ENCODE measurements at places on chromosomes 12 and 14. TPM values are rescaled to one million over a fixed set of nuclear protein-coding genes. Genes with fewer than 3 reads are reported as not detected.

Gene CLEC4E
- 0.17 TPM for polyA plus RNA-seq

Gene CMAS
- polyA plus RNA-seq = 5.9 TPM

Gene KRT86
- polyA plus RNA-seq = not detected

Gene NR1H4
- polyA plus RNA-seq = not detected

Gene SMOC1
- 0.16 TPM for polyA plus RNA-seq

Gene GLIPR1L2
- polyA plus RNA-seq = 0.23 TPM

Gene DEGS2
- polyA plus RNA-seq = 1.4 TPM

Gene KRT83
- not detected for polyA plus RNA-seq

Gene NCKAP5L
- polyA plus RNA-seq = 4.0 TPM

Gene COCH
- 24.5 TPM for polyA plus RNA-seq

Gene CRIP2
- polyA plus RNA-seq = 16.8 TPM

Gene UNC79
- polyA plus RNA-seq = 0.03 TPM

DNA sequence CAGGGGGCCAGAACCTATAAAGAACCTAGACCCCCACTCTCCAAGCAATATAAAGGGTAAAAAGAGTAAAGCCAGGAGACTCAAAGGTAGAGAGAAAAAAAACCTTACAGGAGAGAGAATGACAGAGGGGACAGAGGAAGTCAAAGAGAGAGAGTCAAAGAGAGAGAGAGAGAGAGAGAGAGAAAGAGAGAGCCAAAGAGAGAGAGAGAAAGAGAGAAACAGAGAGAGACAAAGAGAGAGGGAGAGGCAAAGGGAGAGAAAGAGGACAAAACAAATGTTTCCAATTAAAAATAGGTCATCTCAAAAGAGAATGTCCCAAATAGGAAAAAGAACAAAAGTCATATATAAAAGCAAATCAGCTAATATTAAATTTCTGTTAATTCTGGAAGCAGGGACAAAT lies 251.5 kb downstream of the DPY19L2 start:
- no peak for DNase-seq

DNA sequence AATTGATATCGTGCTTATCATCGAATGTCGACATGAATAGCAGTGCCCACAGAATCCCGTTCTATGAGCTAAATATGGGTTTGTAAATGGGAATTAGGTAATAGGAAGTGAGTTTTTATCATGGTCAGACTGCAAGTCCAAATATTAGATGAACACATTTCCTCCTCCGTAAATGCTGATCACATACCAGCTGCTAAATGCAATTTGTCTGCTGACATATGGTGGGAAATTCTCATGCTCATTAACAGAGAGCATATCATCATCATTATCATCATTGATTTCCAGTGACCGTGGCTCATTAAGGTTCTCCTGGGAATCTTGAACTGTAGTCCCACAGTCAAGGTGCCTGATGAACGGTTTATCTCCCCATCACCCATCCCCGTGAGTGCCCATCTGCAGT lies 998.8 kb upstream of the TMEM132C start:
- no peak for DNase-seq

DNA sequence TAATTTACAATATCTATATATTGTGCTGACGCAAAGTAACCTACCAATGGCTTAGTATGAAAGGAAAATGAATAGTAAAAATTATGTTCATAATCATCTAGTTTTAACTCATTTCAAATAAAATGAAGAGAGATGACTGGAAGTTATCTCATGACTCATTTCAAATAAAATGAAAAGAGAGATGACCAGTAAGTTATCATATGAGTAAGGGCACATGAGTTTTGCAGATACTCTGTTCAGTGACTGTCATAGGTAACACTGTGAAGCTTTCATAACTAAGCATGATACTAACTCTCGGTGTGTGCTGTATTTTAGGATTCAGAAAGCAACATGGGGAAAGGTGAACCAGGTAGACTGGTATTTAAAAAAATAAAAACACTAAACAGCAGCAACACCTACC lies 364.5 kb upstream of the DIO2 start:
- DNase-seq = no peak

DNA sequence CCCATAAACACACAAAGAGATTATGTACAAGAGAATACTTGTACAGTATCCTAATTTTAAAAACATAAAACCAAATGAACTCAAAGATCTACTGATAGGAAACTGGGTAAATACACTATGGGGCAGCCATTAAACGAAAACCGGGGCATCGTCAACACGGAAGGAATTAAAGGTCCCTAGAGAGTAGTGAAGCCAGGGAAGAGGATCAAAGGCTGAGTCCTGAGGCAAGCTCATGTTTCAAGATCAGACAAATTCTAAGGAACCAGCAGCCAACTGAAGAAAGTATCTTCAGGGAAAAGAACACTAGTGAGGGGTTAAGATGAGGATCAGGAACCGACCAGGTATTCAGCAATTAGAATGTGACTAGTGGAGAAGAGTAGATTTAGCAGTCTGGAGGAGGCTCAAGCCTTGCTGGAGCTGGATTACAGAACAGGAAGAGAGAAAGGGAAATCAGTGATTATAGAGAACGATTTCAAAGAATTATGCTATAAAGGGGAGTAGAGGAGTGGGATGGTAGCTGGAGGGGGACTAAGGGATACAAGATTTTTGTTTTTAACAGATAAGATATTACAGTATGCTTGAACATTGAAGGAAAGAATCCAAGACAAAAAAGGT lies 23.7 kb downstream of the SEL1L start:
- DNase-seq = no peak

GRCh38 chr14:101956179-101956885 lies 8.0 kb upstream of the DYNC1H1 start:
- no peak for DNase-seq

GRCh38 chr14:22332686-22333421 lies 256.2 kb downstream of the DAD1 start:
- DNase-seq = no peak

DNA sequence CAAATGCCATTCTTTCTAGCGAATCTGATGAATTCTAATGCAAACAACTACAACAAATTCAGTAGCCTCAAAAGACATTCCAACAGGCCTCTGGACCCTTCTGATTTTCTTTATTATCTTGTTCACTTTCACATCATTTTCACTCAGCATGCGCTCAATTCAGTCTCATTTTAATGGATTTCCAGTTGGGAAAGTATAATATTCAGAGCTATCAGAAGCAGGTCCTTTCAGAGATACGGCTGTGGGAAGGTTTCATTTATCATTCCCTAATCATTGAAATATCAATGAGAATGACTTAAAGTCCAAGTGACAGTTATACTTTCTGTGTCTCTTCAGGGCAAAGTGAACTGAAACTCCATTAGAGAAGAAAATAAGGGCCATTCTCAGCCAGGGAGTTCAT lies 1083.7 kb upstream of the FLRT2 start:
- DNase-seq = no peak

DNA sequence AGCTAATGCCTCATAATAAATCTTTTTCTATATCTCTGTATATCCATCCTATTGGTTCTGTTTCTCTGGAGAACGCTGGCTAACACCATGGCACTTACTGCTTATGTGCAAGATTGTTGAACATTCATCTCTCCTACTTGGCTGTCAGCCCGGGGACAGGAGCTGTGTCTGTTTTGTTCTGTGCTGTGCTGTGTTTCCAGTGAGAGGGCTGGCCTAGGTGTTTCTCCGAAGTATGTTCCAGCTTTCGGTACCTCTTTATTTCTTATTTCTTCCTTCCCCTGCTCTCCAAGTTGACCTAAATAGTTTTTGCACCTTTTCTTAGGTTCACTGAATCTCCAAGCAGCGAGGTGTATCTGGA lies 18.8 kb upstream of the NR4A1 start:
- no peak for DNase-seq

- DNase-seq = no peak
Observed at GRCh38 chr14:85387181-85387580, 142.8 kb upstream of the FLRT2 start.

GRCh38 chr12:70822412-70822811 lies 98.1 kb downstream of the PTPRR start:
- no peak for DNase-seq

GRCh38 chr12:22122359-22122758 lies 76.3 kb downstream of the CMAS start:
- DNase-seq = no peak

- DNase-seq = no peak
Observed at GRCh38 chr12:66127650-66128049, 2.9 kb downstream of the LLPH start.

DNA sequence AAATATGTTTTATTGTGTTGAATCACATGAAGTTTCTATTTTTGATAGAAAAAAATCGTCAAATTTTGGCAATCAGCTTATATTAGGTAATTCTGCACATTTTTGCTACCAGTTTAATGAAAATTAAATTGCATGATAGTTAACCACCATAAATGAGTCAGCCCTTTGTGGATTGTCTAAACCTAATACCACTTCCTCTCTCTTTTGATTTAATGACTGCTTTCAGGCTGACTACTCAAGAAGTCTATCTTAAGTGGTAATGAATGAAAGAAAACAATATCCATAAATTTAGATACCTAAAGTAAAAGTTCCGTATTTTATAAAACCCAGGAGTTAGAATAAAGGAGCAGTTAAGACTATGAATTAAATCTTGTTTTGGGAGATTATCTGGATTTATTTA lies 450.5 kb downstream of the TMEM117 start:
- DNase-seq = no peak

GRCh38 chr12:59938190-59938962 lies 342.5 kb downstream of the SLC16A7 start:
- DNase-seq = no peak

- DNase-seq = no peak
Observed at GRCh38 chr12:109389146-109389545, 41.4 kb downstream of the MYO1H start.

DNA sequence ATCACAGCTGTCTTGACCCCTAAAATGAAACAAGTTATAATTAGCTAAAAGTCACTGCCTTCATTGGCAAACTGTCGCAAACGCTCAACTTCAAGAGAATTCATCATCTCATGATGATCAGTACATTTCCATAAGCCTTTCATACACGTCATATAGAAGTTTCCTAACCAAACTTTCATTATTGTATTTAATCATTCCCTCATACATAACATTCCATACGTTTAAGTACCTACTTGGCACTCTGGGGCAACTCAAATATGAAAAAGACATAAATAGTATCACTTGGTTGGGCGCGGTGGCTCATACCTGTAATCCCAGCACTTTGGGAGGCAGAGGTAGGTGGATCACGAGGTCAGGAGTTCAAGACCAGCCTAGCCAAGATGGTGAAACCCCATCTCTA lies 12.4 kb upstream of the PPP2R5E start:
- no peak for DNase-seq

DNA sequence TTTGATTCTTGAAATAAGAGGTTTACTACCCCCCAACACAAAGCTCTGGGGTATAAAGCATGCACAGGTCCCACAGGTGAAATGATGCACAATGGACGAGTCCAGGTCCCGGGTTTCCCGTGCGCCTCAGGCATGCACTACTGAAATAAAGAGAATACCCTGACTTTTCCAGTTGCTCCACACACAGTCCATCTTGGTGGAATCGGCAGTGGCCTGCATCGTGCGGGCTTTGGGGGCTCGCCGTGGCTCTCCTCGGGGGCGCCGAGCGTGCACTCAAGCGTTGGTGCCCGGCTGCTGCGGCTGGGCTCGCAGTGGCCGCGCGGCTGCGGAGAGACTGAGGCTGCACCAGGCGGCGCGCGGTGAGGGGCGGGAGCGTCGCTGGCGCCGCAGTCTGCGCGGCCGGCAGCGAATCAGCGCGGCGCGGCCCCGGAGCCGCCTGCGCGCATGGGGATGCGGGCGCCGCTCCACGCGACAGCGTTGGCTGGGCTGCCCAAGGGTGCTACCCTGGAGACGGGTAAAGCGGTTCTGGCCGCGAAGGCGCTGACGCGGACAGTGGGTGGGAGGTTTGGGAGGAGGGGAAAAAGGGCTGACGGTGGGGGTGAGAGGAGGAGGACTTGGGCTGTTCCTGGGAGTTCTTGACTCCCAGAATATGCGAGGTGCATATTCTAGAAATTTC lies 53.8 kb upstream of the CCDC175 start:
- no peak for DNase-seq

- DNase-seq = peak; percentile 73
Observed at GRCh38 chr12:109775172-109775881, 57.9 kb downstream of the TRPV4 start.

GRCh38 chr12:53659571-53659981 lies 16.3 kb downstream of the ATP5MC2 start:
- DNase-seq = no peak
